Activated CD4-positive, alpha-beta T cell treated with anti-CD3 and anti-CD28 coated beads for 1 hour (primary cell): ENCODE measurements at places on chromosomes 13 and 19.

DNA sequence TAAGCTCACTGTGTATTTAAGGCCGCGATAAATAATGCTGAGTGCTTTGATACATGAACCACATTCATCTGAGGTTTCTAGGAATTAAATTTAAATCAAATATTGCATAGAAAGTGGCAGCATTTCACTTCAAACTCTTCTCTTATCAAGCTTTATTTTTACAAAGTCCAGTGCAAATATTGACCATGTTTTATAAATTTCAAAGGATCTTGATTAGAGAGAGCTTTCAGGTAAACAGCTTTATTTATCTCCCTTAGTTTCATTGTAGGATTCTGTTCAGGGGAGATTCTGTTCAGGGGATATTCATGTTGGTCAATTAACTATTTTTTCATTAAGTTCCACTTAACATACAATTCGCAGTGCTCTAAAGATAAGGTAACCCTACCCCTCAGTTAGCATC is 249.7 kb upstream of the IRS2 start:
- DNase-seq = no peak

GRCh38 chr19:54035215-54036178 is 28.2 kb downstream of the VSTM1 start:
- DNase-seq = no peak

- no peak for DNase-seq
Observed at GRCh38 chr13:79775830-79776229, 294.9 kb downstream of the NDFIP2 start.

DNA sequence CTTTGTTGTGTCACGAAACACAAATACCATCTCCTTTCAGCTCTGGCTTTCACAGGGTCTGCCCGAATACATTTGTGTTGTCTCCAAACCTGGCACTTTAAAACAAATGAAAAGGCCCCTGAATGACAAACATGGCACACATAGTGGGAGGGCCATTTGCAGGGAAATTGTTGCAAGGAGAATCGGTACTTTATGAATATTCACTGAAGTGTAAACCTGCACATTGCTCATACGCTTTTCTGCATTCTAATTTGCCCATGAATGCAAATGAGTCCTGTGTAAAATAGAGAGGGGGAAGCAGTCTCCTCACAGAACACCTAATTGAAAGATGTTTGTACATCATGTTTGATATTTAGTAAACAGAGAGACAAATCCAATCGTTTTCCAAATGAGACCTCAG is 82.7 kb upstream of the PCDH8 start:
- DNase-seq = no peak
